ENCODE measurements at places on chromosomes 3 and 15. TPM values are rescaled to one million over a fixed set of nuclear protein-coding genes. Genes with fewer than 3 reads are reported as not detected.

Gene GUCA1C
- total RNA-seq, result not detected

- peak; percentile 49 for DNase-seq
These were observed 319.9 kb upstream of the ICE2 start for GRCh38 chr15:60798821-60799220.

Gene SLC22A13
- total RNA-seq, result 0.18 TPM

- peak; percentile 37 for DNase-seq
These were observed at the start of gene FLNB for GRCh38 chr3:58008141-58009025. Gene FLNB, plus strand, starts transcription at chr3:58008422. Its CDS starts 143 bp downstream, at chr3:58008565.

DNA sequence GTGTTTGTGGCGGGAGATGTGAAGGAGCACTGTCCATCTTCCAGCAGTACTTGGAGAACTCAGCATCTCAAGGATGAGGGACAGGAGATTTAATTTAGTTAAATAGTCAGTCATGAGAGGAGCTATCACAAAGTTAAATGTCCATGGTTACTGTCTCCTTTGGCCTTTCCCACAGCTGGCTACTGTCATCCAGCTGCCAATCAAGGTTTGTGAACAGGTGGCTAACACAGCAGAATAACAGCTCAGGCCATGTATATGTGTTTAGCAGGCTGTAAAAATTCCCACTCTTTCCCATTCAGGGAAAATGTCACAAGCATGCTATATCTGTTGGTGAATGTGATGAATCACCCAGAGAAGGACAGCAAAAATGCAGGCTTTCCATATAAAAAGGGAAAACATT is 120.5 kb downstream of the TMEM108 start:
- DNase-seq, result no peak

- DNase-seq, result no peak
These were observed 684.4 kb downstream of the GRM7 start for GRCh38 chr3:7545334-7545733.

- no peak for DNase-seq
These were observed 431.0 kb downstream of the EPHB1 start for GRCh38 chr3:135226057-135226456.
